Neural progenitor cell (in vitro differentiated cells): ENCODE measurements at places on chromosomes 5 and 9. TPM values are rescaled to one million over a fixed set of nuclear protein-coding genes. Genes with fewer than 3 reads are reported as not detected.

GRCh38 chr9:72721067-72721466, 199.7 kb downstream of the TMC1 start:
- DNase-seq: peak; percentile 32

DNA sequence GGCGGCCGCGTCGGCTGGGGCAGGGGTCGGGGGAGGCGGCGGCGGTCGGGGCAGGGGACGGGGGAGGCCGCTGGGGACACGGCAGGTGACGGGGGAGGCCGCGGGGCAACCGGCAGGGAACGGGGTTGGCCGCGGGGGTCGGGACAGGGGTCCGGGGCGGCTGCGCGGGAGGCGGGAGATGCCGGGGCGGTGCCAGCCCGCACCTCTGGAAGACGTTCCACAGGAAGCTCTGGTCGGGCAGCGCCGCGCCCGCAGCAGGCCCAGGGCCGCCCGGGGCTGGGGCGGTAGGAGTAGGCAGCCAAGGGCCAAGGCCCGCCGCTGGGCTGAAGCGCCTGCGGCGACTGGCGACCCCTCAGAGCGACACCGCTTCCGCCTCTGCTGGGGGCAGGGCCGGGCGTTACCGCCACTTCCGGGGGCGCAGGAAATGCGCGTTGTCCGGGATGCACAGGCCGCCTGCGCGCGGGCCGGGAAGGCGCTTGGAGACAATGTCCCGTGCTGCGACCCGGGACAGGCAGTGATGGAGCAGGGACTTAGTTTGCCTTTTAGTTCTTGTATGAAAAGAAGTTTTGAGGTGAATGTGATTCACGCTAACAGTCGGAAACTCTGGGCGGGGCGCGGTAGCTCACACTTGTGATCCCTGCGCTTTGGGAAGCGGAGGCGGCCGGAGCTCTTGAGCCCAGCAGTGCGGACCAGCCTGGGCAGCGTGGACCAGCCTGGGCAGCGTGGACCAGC, 110.0 kb upstream of the LPCAT1 start:
- peak; percentile 90 for DNase-seq

GRCh38 chr5:14244721-14245120, 101.6 kb downstream of the TRIO start:
- DNase-seq: no peak

- no peak for DNase-seq
These were observed 250.5 kb downstream of the DENND1A start for GRCh38 chr9:123679330-123679987.

DNA sequence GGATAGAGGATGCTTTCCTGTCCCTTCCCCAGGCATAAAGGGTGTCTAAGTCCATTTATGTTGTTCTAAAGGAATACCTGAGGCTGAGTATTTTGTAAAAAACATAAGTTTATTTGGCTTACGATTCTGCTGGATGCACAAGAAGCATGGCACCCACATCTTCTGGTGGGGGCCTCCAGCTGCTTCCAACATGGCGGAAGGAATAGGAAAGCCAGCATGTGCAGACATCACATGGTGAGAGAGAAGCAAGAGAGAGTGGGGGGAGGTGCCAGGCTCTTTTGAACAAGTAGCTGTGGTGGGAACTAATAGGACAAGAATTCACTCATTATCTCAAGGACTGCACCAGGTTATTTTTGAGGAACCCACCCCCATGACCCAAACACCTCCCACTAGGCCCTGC, 77.2 kb downstream of the ADCY2 start:
- no peak for DNase-seq

DNA sequence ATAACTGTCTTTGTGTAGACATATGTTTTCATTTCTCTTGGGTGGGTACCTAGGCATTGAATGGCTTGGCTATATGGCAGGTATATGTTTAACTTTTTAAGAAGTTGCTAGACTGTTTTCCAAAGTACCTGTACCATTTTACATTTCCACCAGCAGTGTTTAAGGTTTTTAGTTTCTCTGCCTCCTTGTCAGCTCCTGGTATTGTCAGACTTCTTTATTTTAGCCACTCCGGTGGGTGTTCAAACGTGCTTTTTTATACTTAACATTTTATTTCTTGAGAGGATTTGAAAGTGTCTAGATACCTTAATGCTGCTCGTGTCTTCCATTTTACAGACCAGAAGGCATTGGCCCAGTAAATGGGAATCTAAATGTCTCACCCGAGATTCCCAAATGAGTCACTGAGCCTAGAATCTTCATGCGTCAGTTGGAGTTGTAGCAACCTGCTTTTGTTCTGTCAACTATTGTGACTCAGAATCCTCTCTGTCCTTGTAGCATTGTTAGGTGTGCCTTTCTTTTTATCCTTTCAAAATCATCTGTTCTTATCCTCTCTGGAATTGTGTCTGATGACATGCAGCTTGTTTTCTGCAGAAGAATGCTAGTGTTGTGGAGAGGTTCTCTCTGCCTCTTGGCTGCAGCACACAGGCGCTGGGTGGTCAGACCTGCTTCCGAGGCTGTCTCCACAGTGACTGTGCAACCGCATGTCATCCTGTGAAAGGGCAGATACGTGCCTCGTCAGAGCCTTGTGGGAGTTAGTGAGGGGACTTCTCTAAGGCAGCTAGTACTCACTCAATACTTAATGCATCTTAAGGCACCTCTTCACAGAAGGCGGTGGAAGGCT, 291.8 kb downstream of the AOPEP start:
- peak; percentile 52 for DNase-seq

DNA sequence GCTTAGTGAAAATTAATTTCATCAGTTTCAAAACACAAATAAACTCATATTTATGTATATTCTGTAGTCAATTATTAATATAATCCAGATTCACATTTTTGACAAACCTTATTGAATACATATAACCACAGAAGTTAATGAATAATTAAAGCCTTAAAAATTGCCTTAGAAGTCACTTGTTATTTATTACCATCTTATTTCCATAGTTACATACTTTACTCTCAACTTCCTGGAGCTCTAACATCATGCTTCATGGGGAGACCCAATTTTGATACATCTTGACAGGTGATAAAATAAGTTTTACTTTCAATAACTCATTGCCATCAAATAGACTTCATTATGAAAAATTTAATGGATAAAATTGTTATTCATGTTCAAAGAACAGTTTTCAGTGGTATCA, 1038.7 kb downstream of the PTPRD start:
- no peak for DNase-seq

DNA sequence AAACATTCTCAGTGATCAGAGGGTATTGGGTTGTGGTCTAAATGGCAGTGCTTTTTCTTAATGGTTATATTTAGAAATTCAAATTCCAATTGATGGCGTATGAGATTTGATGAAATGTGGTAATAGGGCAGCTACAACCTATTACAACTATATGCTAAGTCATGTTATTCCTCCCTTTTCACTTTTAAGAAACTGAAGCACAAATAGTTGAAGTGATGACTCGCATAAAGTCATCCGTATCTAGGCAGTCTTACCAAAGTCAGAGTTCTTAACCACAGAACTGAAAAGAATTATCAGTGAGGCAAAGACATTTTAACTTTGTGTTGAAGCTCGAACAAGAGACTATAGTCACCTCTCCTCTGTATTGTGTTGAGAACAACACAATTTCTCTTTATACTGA, 28.2 kb downstream of the C9orf152 start:
- DNase-seq: no peak

GRCh38 chr9:116271340-116271739, 117.7 kb downstream of the PAPPA start:
- no peak for DNase-seq

DNA sequence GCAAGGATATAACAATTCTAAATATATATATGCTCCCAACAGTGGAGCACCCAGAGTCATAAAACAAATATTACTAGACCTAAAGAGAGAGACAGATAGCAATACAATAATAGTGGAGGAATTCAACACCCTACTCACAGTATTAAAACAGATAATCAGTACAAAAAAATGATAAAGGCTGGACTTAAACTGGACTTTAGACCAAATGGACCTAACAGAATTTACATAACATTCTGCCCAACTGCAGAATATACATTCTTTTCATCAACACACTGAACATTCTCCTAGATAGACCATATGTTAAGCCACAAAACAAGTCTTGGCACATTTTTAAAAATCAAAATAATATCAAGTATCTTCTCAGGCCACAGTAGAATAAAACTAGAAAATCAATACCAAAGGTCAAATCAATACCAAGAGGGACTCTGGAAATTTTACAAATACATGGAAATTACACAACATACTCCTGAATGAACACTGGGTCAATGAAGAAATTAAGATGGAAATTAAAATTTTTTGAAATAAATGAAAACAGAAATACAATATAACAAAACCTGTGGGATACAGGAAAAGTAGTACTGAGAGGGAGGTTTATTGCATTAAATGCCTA, 100.8 kb downstream of the FBXL17 start:
- DNase-seq: no peak

DNA sequence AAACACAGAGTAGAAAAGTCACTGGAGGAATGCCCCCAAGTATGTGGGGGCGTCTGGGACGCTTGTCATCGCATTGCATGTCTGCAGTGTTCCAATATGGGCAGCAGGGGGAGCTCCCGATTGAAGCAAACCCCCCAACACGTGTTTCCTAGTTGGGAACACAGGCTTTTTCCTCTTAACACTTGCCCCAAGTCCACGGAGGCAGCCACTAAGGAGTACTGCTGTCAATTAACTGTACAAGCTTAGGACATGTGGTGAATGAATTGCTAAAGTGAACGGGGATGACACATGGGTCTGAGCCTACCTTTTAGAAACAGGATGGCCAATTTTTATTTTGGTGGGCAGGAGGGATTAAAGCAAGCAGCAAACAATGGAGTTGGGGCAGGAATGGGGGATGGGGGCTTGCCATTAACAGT, 2.2 kb downstream of the GABRB2 start:
- DNase-seq: peak; percentile 82

GRCh38 chr5:153907170-153907775, 131.4 kb downstream of the FAM114A2 start:
- DNase-seq: no peak

GRCh38 chr5:77775790-77776553, at the start of gene TBCA:
TSS of gene TBCA (minus strand) at chr5:77776339. CDS start at chr5:77776257, 82 bp downstream.
- DNase-seq: peak; percentile 95

DNA sequence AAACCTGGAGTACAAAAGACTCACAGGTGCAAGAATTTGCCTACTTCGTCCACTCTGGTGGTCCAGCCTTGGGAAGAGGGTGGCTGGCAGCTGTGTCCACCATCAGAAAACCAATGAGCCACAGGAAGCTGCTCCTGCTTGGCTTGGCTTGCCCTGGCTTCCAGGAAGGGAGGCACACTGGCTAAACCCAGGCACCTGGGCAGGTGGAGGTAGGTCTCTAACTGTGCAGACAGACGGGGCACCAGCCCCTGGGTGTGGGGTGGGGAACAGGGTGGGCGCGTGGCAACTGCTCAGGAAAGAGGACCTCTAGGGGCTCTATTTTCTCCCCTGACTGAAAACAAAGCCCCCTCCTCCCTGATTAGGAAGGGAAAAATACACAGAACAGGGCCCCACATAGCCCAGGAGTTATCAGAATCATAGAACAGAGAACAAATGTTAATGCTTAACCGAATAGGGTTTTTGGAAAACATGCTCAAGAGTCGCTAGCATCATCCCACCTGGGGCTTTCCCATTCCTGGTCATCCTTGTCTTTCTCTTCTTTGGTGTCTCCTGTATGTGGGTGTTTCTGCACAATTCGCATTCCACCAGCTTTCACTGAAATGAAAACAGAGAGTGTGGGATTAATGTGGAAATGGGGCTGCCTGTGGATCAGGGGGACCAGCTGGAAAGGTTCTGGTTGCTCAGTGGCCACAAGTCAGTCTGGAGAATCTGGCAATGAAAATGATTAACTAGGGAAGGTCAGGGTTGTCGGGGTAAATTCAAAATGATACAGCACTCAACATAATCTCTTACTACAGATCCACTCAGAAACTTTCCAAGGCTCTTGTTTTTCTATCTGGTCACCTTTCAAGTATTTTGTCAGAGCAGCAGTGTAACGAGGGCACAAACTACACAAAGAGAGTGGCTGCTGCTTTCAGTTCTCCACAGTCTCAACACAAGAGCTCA, 13.1 kb downstream of the DAP start:
- DNase-seq: no peak

DNA sequence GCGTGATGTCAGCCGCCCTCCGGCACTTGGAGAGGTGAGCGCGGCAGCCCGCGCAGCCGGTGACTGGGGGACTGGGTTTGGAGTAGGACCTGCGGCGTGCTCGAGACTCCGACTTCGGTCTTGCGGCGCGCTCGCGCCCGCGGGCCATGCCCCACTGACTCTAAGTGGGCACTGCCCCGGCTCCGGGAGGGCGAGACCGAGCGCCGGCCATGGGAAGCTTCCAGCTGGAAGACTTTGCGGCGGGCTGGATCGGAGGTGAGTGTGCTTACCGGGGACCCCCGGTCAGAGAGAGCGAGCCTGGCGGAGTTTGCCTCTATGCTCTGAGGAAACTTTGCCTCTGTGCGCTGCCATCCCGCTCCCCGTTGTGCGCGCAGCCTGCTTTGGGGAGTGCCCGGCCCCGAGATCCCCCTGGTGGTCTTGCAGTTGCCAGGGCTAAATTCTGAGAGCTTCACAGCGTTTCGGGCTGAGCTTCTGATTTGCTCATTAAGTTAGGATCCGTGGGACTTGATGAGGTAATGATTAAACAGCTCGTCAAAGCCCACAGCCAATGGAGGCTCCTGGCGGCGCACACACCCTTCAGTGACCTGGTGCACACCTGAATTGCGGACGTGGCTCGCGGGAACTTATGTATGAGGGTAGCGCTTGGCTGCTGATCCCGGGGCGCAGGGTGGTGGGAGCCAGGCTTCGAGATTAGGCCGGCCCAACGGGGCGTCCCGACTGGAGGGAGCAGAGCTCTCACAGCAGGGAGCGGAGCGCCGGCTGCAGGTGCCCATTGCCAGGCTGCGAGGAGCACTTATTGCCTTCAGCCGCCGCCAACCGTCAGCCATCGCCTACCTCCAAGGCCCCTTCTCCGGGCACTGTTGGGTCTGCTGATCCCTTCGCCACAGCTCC, at the start of gene SLC25A48:
Gene SLC25A48 (plus strand): TSS at position 25 of the 891 bp plus-strand sequence. CDS start 185 bp downstream, at position 210.
- DNase-seq: peak; percentile 93

DNA sequence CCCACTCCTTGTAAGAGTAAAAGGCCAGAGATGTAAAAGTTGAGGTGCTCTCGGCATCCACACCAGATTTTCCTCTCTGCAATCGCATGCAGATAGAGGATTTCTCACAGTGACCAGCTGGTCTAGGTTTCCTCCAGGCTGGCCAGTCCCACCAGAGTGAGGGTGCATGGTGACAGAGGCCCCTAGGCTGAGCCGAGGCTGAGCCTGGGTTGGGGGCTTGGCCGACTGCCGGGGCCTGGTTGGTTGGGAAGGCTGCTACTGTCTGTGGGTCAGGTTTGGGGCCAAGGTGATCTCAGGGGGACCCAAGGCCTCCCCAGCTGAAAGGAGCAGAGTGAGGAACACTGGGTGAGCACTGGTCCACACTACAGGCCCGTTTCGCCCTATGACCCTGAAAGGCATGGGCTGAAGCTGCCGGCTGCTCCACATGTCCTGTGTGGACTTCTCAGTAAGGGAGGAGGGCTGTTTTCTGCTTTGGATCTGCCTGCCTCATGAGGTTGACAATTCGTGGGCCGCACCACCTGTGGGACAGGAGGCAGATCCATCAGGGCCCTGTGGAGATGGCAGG, 400.8 kb upstream of the IRX4 start:
- DNase-seq: no peak

SLC1A1 gene
- 12.5 and 16.2 TPM in 2 replicates for total RNA-seq

TAS2R1 gene
- not detected in 2 replicates for total RNA-seq

RFK gene
- total RNA-seq: 18.7 and 24.7 TPM in 2 replicates

PDLIM4 gene
- 8.3 and 10.3 TPM in 2 replicates for total RNA-seq

NEK6 gene
- 18.5 and 21.2 TPM in 2 replicates for total RNA-seq

LOX gene
- total RNA-seq: 0.09 and 0.11 TPM in 2 replicates

PDE6A gene
- total RNA-seq: not detected in 2 replicates
